Natural killer cell (primary cell): ENCODE measurements at places on chromosomes 12 and 14. TPM values are rescaled to one million over a fixed set of nuclear protein-coding genes. Genes with fewer than 3 reads are reported as not detected.

WNT1 gene
- 1.1 TPM for total RNA-seq

GRCh38 chr14:94100847-94101246 is 9.7 kb upstream of the IFI27 start:
- H3K4me1 ChIP-seq: no peaks in the 10 kb centered on the region
- DNase-seq: no peak
- H3K27ac ChIP-seq: no peak overlapping the region

- no peak for DNase-seq
- no peak overlapping the region for H3K4me3 ChIP-seq
- no peaks in the 10 kb centered on the region for H3K36me3 ChIP-seq
- no peaks in the 10 kb centered on the region for H3K4me1 ChIP-seq
These were observed 20.4 kb downstream of the ABHD12B start for GRCh38 chr14:50892255-50892654.

GRCh38 chr14:55440385-55440784 is at the start of gene TBPL2:
Gene TBPL2 (minus strand): TSS chr14:55440616. CDS start chr14:55440449, 167 bp downstream.
- DNase-seq: no peak
- no peak within 1 kb of the TSS for H3K4me3 ChIP-seq
- no peaks in the 10 kb centered on the region for H3K36me3 ChIP-seq
- H3K4me1 ChIP-seq: no peaks in the 10 kb centered on the region
- H3K27ac ChIP-seq: no peak within 1 kb of the TSS
- peaks cover 2% of the 10 kb centered on the region for H3K27me3 ChIP-seq

DNA sequence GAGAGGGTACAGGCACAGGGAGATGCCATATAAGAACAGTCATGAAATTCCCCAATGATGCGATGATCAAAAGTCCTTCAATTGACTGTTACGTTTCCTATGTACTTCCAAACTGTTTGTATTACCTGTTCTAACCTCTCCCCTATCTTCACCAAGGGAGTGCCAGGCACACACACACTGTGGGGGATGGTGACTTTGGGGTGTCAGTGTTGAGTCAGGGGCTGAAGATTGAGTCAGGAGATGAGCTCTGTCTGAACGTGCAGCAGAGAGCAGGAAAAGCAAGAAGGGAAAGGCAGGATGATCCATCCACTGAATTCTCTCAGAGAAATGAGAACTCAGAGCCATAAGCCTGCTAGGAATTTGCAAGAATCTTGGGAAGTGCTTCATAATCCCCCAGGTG is 153.4 kb downstream of the EFCAB11 start:
- H3K36me3 ChIP-seq: no peaks in the 10 kb centered on the region
- H3K27ac ChIP-seq: no peak overlapping the region
- no peak overlapping the region for H3K4me3 ChIP-seq
- DNase-seq: no peak
- no peaks in the 10 kb centered on the region for H3K27me3 ChIP-seq

- no peak for DNase-seq
- no peaks in the 10 kb centered on the region for H3K4me1 ChIP-seq
- no peaks in the 10 kb centered on the region for H3K36me3 ChIP-seq
These were observed 55.0 kb upstream of the PCED1B start for GRCh38 chr12:47024463-47024862.

KLRG1 gene
- 76.3 TPM for total RNA-seq

DNA sequence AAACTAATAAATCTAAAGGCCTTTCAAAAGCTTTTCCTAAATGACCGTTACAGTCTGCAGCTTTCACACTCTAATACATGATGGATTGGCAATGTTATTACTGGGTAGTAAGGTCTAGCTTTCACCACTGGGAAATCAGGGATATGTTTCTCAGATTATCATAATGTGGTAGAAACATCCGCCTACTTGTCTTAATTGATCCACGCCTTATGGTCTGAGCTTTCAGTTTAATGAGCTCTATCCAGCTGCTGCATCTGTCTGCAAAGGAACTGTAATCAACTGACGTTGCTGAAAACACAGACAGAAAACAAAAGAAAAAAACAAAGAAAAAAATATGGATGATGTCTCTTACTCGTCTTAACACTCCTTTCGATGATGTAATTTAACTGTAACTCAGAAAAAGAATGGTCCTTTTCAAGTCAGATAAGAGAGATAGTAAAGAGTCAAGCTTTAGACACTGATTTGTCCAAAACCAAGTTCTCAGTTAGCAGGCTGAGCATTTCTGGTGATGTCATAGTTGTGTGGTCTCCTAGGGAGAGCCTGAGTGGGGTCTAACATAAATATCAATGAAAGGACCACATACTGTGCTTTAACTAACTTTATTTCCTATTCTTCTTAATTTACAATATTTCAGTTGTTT is 85.9 kb downstream of the C2CD5 start:
- peaks cover 17% of the 10 kb centered on the region for H3K36me3 ChIP-seq
- no peak for DNase-seq
- H3K27me3 ChIP-seq: no peaks in the 10 kb centered on the region
- H3K4me1 ChIP-seq: no peaks in the 10 kb centered on the region

DNA sequence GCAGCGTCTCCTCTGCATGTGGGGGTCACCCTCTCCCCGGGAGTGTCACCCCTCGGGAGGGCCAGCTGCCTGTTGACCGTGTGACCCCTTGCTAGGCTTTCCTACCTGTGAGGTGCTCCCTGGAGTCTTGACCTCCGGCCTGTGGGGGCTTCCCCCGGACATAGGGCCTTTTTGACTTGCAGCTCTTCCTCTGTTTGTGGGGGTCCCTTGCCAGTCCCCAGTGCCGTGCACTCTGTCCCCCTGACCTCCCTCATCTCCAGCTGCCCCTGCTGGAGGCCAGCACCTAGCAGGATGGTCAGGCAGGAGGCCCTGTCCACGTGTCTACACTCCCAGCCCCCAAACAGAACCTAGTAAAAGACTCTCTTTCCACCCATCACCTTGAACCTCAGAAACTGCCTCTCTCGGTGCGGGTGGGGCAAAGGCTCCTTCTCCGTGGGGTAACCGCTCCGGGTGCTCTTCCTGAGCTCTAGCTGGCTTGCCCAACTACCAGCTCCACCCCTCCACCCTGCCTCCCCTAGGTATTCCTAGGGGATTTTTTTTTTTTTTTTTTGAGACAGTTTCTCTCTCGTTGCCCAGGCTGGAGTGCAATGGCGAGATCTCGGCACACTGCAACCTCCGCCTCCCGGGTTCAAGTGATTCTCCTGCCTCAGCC is 810 bp downstream of the AACS start:
- H3K27me3 ChIP-seq: no peaks in the 10 kb centered on the region
- H3K4me1 ChIP-seq: peaks cover 12% of the 10 kb centered on the region
- H3K36me3 ChIP-seq: no peaks in the 10 kb centered on the region

DNA sequence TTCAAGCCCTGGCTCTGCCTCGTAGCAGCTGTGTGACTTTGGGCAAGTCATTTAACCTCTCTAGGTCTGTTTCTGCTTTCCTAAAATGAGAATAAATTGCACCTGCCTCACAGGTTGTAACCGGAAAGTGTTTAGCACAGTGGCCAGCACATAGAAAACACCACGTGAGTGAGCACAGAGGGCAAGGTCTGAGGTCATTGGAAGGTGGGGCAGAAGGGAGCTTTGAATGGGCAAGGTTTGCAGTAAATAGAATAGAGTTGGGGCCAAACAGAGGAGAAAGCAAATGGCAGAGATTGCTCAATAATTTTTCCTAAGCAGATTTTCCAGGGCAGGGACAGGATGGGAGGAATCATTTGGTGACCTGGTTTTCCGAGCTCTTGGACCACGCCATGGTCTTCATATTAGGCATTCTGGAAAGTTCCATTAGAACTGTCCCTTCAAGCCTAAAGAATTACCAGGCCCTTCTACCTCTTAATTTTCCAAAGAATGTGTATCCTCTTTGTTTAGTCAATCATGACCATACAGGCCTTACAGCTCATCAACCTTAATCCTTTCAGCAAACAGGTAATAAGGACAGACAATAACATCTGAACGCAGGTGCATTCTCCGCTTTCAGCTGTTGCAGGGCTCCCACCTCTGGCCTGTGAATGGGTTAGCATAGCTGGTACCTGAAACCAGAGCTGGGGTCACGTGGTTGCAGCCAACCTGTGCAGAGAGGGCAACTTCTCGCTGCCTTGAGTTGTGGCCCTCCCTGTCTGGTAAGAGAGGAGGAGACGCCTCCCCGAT is 53.8 kb downstream of the VWF start:
- H3K36me3 ChIP-seq: no peaks in the 10 kb centered on the region
- H3K4me3 ChIP-seq: no peak overlapping the region
- H3K4me1 ChIP-seq: peaks cover 23% of the 10 kb centered on the region
- H3K27me3 ChIP-seq: no peaks in the 10 kb centered on the region

RPS6KA5 gene
- total RNA-seq: 24.1 TPM

DNA sequence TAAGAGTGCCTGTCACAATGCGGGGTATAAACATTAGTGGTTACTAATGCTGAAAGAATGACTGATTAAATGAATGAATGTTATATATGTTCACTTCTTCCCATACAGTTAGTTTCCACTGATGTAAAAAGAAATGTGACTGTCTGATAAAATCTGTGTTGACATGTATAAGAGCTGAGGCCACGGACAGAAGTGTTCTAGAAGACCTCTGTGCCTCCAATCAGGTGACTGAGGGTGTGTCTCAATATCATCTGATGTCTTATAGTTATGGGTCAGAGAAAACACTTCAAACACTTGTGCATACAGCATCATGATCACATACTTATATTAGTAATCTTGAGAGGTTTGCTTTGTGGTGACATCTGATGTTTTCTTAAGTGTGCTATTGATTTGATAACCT is 183.4 kb downstream of the TTC7B start:
- no peak overlapping the region for H3K4me3 ChIP-seq
- peaks cover 6% of the 10 kb centered on the region for H3K4me1 ChIP-seq
- H3K27me3 ChIP-seq: no peaks in the 10 kb centered on the region
- no peak overlapping the region for H3K27ac ChIP-seq
- no peaks in the 10 kb centered on the region for H3K36me3 ChIP-seq

CCDC60 gene
- not detected for total RNA-seq

GRCh38 chr14:102518063-102518648 is 8.6 kb upstream of the ANKRD9 start:
- peaks cover 6% of the 10 kb centered on the region for H3K4me1 ChIP-seq
- DNase-seq: no peak
- H3K27me3 ChIP-seq: no peaks in the 10 kb centered on the region
- H3K27ac ChIP-seq: no peak overlapping the region
- H3K4me3 ChIP-seq: no peak overlapping the region
- H3K36me3 ChIP-seq: no peaks in the 10 kb centered on the region

- H3K27me3 ChIP-seq: no peaks in the 10 kb centered on the region
- DNase-seq: no peak
- no peaks in the 10 kb centered on the region for H3K4me1 ChIP-seq
- H3K27ac ChIP-seq: no peak overlapping the region
- H3K36me3 ChIP-seq: peaks cover 92% of the 10 kb centered on the region
These were observed 20.2 kb downstream of the PCBP2 start for GRCh38 chr12:53472056-53472582.

- no peaks in the 10 kb centered on the region for H3K36me3 ChIP-seq
- H3K4me1 ChIP-seq: peaks cover 23% of the 10 kb centered on the region
- H3K27ac ChIP-seq: no peak overlapping the region
- H3K27me3 ChIP-seq: no peaks in the 10 kb centered on the region
These were observed 179.2 kb upstream of the C14orf180 start for GRCh38 chr14:104400355-104400754.

DNA sequence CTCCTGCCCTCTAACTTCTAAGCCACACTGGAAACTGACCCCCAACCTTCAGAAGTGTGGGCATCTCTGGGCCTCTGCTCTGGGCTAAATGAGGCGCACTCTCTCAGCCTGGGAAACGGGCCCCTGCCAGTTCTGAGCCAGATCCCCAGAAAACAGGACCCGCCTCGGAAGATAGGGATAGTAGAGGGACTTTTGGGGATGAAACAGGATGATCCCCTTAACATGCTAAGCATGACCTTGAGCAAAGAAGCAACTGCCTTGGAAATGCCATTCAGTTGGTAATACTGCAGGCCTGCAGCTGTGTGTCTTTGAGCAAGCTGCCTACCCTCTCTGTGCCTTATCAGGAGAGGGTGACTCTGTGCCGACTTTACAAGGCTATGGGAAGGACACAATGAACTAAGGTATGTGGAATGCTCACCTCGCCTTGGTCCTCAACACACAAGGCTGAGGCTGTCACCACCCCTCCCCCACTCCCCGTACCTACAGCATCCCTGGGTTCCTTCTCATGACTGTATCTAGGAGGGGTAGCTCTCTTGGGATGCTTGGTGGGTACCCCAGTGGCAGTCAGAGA is 54.0 kb downstream of the NCOR2 start:
- H3K36me3 ChIP-seq: no peaks in the 10 kb centered on the region
- no peak overlapping the region for H3K4me3 ChIP-seq
- H3K4me1 ChIP-seq: peaks cover 25% of the 10 kb centered on the region
- no peaks in the 10 kb centered on the region for H3K27me3 ChIP-seq
- DNase-seq: no peak
- H3K27ac ChIP-seq: no peak overlapping the region

G2E3 gene
- total RNA-seq: 33.4 TPM

GRCh38 chr12:114241973-114242434 is 163.9 kb downstream of the TBX5 start:
- no peak overlapping the region for H3K27ac ChIP-seq
- no peaks in the 10 kb centered on the region for H3K4me1 ChIP-seq
- no peak for DNase-seq
- no peak overlapping the region for H3K4me3 ChIP-seq
- no peaks in the 10 kb centered on the region for H3K36me3 ChIP-seq

GRCh38 chr12:62966990-62967506 is 32.1 kb upstream of the PPM1H start:
- no peak overlapping the region for H3K27ac ChIP-seq
- H3K36me3 ChIP-seq: no peaks in the 10 kb centered on the region
- no peaks in the 10 kb centered on the region for H3K27me3 ChIP-seq
- H3K4me1 ChIP-seq: no peaks in the 10 kb centered on the region

- H3K4me3 ChIP-seq: no peak overlapping the region
- peaks cover 16% of the 10 kb centered on the region for H3K4me1 ChIP-seq
- DNase-seq: peak; percentile 81
- no peak overlapping the region for H3K27ac ChIP-seq
- peaks cover 46% of the 10 kb centered on the region for H3K36me3 ChIP-seq
- H3K27me3 ChIP-seq: peaks cover 10% of the 10 kb centered on the region
These were observed 3.4 kb upstream of the DHH start for GRCh38 chr12:49098035-49098451.

DNA sequence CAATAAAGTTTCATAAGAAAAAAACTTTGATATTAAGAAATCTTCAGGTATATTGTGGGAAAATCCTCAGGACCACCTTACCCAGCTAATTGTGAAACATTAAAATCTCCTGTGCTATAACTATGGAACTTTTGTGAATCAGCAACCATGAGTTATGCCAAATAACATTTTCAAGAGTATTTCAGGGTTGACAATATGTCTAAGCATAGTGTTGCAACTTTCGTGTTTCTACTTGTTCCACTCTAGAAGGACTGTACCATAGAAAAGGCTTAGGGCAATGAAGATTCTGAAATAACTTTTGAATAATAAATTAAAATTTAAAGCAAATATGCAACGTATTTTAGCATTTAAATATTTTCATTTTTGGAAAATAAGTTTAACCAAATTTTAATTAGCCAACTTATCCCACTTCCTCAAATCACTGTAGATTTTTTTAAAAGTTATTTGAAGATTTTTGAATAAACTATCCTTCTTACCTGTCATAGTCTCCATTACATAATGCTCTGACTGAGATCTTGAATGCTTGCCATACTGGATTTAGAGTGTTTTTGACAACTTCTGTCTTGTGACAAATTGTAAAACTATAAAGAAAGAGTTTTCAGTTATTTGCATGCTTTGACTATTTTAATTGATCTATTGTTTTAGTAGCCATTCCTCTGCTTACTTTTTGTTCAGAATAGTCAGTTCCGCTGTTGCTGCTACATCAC is 143.6 kb downstream of the CPNE8 start:
- no peak overlapping the region for H3K4me3 ChIP-seq
- no peaks in the 10 kb centered on the region for H3K36me3 ChIP-seq
- DNase-seq: no peak
- H3K4me1 ChIP-seq: no peaks in the 10 kb centered on the region
- H3K27me3 ChIP-seq: no peaks in the 10 kb centered on the region
